ENCODE measurements at places on chromosomes 12 and 14. TPM values are rescaled to one million over a fixed set of nuclear protein-coding genes. Genes with fewer than 3 reads are reported as not detected.

DNA sequence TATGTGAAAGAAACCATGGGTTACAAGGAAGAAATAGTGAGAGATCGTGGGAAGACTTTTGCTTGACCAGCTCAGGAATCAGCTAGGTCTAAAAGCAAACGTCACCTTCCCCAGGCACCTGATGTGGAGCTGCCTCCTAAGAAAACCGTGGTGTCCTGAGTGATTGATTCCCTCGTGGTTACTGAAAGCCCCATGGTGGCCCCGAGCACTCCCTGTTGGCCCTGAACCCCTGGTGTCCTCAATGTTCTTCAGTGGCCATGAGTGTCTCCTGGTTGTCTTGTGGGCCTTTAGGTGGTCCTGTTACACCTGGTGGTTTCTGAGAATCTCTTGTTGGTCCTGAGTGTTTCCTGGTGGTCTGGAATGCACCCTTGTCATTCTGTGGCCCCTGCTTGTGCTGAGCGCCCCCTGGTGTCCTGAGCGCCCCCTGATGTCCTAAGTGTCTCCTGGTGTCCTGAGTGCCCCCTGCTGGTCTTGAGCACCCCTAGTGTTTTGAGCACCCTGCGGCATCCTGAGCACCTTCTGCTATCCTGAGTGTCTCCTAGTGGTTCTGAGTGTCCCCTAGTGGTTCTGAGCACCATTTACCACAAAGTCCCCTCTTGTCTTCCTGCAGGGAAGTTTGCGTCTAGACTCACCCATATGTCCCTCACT lies 518.7 kb downstream of the TMEM121 start:
- H3K27me3 ChIP-seq = peaks cover 8% of the 10 kb centered on the region
- H3K4me3 ChIP-seq = no peak overlapping the region
- no peaks in the 10 kb centered on the region for H3K36me3 ChIP-seq
- DNase-seq = peak; percentile 15
- H3K27ac ChIP-seq = no peak overlapping the region
- no peaks in the 10 kb centered on the region for H3K4me1 ChIP-seq

DNA sequence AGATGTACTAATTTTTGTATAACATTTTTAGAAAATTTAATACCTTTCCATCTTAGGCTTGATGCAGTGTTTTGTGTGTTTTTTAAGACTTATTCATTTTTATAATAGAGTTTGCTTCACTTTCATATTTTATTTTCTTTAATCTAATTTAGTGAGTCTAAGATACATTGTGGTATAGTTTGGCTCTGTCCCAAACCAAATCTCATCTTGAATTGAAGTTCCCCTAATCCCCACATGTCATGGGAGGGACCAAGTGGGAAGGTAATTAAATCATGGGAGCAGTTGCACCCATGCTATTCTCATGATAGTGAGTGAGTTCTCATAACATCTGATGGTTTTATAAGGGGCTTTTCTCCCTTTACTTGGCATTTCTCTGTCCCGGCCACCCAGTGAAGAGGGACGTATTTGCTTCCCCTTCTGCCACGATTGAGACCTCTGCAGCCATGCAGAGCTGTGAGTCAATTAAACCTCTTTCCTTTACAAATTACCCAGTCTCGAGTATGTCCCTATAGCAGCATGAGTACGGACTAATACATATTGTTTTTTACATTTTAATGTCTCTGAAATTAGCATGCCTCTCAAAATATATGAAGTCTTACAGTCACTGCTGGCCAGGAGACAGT lies 34.9 kb downstream of the GABARAPL1 start:
- H3K36me3 ChIP-seq = no peaks in the 10 kb centered on the region
- H3K4me3 ChIP-seq = no peak overlapping the region
- H3K27me3 ChIP-seq = no peaks in the 10 kb centered on the region

DNA sequence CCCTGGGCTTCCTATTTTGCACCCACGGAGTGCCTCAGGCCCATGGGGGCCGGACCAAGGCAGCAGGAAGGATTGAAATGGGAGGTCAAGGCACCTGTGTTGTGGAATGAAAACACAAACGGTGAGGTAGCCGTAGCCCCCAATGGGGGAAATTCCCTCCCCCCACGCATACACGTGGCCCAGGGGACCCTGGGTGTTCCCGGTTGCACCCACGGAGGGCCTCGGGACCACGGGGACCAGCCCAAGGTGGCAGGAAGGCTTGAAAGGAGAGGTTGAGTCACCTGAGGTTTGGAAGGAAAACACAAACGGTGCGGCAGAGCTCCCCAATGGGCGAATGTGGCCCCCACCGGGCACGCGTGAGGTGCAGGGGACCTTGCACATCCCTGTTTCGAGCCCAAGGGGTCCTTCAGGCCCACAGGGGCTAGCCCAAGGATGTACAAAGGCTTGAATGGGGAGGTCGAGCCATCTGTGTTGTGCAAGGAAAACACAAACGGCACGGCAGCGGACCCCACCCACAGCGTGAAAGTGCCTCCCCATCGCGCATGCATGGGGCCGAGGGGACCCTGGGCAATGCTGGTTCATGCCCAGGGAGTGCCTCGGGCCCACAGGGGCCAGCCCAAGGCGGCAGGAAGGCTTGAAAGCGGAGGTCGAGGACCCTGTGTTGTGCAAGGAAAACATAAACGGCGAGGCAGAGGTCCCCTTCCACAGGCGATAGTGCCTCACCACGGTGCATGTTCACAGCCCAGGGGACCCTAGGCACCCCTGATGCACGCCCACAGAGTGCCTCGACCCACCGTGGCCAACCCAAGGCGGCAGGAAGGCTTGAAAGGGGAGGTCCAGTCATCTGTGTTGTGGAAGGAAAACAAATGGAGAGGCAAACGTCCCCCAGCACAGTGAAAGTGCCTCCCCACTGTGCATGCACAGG lies 376.7 kb downstream of the ALG10 start:
- no peak overlapping the region for H3K27ac ChIP-seq
- H3K27me3 ChIP-seq = no peaks in the 10 kb centered on the region
- no peaks in the 10 kb centered on the region for H3K36me3 ChIP-seq
- DNase-seq = peak; percentile 3

DNA sequence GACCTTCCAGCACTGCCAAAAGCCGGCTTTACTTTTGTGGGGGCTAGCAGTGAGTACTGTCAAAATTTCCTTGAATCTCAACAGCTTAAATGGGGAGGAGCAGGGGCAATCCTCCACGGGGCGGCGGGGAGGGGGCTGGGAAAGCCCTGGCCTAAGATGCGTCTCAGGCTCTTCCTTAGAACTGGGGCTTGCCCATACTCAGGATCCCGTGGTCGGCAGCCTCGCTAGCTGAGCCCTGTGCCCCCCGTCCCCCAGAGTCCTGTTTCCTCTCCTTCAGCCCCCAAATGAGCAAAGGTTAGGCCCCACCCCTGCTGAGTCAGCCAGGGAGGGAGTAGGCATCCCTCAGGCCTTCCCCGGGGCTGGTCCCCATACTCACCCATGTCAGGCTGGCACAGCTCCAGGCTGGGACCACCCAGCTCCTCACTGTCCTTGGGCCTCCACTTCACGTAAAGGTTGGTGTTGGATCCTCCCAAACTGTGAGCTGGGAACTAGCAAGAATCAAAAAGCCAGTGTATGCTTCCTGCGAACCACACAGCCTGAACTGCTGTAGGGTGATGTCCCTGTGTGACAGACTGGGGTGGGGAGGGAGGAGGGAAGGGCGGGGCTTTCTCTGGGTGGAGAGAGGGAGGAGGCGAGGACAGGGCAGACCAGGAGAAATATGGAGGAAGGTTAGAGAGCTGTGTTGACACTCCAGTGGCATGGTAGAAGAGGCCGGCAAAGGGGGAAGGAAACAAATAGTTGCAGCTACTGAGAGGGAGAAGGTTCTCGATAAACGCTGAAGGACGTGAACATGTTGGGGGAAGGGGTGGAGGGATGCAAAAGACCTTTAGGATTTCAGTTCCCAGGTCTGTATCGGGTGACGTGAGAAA lies 5.9 kb upstream of the BAZ2A start:
- H3K36me3 ChIP-seq = peaks cover 3% of the 10 kb centered on the region
- H3K27ac ChIP-seq = peak overlapping the region; percentile 97
- peak; percentile 90 for DNase-seq
- peaks cover 20% of the 10 kb centered on the region for H3K4me1 ChIP-seq
- peak overlapping the region; percentile 39 for H3K4me3 ChIP-seq

GRCh38 chr12:26431211-26431610 lies 235.8 kb downstream of the SSPN start:
- no peaks in the 10 kb centered on the region for H3K4me1 ChIP-seq
- H3K4me3 ChIP-seq = no peak overlapping the region
- H3K27me3 ChIP-seq = no peaks in the 10 kb centered on the region
- no peaks in the 10 kb centered on the region for H3K36me3 ChIP-seq

GRCh38 chr12:124829008-124829707 lies 34.5 kb downstream of the SCARB1 start:
- H3K4me3 ChIP-seq = no peak overlapping the region
- no peaks in the 10 kb centered on the region for H3K36me3 ChIP-seq
- no peak for DNase-seq
- no peaks in the 10 kb centered on the region for H3K27me3 ChIP-seq
- H3K4me1 ChIP-seq = no peaks in the 10 kb centered on the region
- H3K27ac ChIP-seq = no peak overlapping the region

DNA sequence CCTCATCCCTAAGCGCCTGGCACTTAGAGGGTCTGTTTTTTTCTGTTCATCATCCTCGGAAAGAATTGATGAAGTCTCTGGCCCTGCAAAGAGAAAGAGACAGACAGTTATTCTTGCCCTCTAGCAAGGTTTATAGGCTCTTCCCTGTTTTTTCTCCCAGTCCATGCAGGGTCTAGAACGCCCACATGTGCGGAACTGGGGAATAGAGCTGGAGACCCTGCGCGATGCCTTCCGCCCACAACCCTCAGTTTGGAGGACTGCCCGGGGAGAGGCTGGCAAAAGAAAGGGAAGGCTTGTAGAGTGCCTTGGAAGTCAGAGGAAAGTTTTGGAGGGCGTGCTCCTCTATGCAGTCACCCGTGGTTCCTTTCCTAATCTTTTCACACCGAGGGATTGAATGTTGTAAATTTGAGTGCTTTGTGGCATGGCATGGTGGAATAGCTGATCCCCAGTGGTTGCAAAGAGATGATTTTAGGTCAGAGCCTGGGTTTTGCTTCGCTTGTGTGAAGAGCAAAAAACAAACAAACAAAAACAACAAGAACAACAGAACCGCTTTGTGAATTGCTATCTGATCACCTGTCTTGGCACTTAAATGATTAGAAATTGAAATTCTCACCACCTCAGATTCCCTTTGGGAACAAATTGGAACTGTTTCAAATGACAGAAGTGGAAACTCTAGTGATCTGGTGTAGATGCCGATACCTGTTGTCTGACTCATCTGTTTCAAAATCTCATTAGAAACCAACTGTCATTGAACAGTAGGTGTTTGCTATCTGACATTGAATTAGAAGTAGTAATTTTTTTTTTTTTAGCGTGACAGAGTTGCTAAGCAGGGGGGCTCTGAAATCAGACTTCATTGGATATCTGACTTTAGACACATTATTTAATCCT lies 947 bp downstream of the GAS2L3 start:
- H3K27ac ChIP-seq = no peak overlapping the region
- H3K4me3 ChIP-seq = peak overlapping the region; percentile 65
- H3K4me1 ChIP-seq = no peaks in the 10 kb centered on the region
- peaks cover 4% of the 10 kb centered on the region for H3K27me3 ChIP-seq
- no peak for DNase-seq
- H3K36me3 ChIP-seq = no peaks in the 10 kb centered on the region

- H3K4me1 ChIP-seq = no peaks in the 10 kb centered on the region
- H3K4me3 ChIP-seq = no peak overlapping the region
- no peak overlapping the region for H3K27ac ChIP-seq
- H3K27me3 ChIP-seq = no peaks in the 10 kb centered on the region
Measured at GRCh38 chr14:51609955-51610283, 41.8 kb upstream of the FRMD6 start.

- no peaks in the 10 kb centered on the region for H3K4me1 ChIP-seq
- no peaks in the 10 kb centered on the region for H3K36me3 ChIP-seq
- H3K27ac ChIP-seq = no peak overlapping the region
- no peaks in the 10 kb centered on the region for H3K27me3 ChIP-seq
Measured at GRCh38 chr14:99042381-99043266, 229.4 kb downstream of the BCL11B start.

GRCh38 chr14:55136241-55136640 lies 7.2 kb downstream of the LGALS3 start:
- H3K27me3 ChIP-seq = no peaks in the 10 kb centered on the region
- peaks cover 8% of the 10 kb centered on the region for H3K4me1 ChIP-seq
- H3K27ac ChIP-seq = no peak overlapping the region
- no peak overlapping the region for H3K4me3 ChIP-seq

GRCh38 chr12:52692254-52692653 lies 11.1 kb downstream of the KRT77 start:
- H3K4me1 ChIP-seq = no peaks in the 10 kb centered on the region
- no peak for DNase-seq
- H3K27ac ChIP-seq = no peak overlapping the region
- H3K4me3 ChIP-seq = no peak overlapping the region

- H3K4me3 ChIP-seq = no peak overlapping the region
- no peak for DNase-seq
- H3K4me1 ChIP-seq = peaks cover 8% of the 10 kb centered on the region
- no peaks in the 10 kb centered on the region for H3K27me3 ChIP-seq
- no peaks in the 10 kb centered on the region for H3K36me3 ChIP-seq
- no peak overlapping the region for H3K27ac ChIP-seq
Measured at GRCh38 chr12:15956413-15957185, 45.5 kb downstream of the DERA start.

- H3K4me3 ChIP-seq = no peak overlapping the region
- H3K27ac ChIP-seq = no peak overlapping the region
- H3K36me3 ChIP-seq = no peaks in the 10 kb centered on the region
- no peaks in the 10 kb centered on the region for H3K4me1 ChIP-seq
Measured at GRCh38 chr12:63163541-63163940, 12.5 kb upstream of the AVPR1A start.

GRCh38 chr12:122500685-122501488 lies at the start of gene ZCCHC8:
Gene ZCCHC8, minus strand, starts transcription at chr12:122500932. Its CDS starts 92 bp downstream, at chr12:122500840.
- peak within 1 kb of the TSS; percentile 88 for H3K4me3 ChIP-seq
- H3K36me3 ChIP-seq = no peaks in the 10 kb centered on the region
- H3K27me3 ChIP-seq = no peaks in the 10 kb centered on the region
- peaks cover 6% of the 10 kb centered on the region for H3K4me1 ChIP-seq
- DNase-seq = peak; percentile 95

DNA sequence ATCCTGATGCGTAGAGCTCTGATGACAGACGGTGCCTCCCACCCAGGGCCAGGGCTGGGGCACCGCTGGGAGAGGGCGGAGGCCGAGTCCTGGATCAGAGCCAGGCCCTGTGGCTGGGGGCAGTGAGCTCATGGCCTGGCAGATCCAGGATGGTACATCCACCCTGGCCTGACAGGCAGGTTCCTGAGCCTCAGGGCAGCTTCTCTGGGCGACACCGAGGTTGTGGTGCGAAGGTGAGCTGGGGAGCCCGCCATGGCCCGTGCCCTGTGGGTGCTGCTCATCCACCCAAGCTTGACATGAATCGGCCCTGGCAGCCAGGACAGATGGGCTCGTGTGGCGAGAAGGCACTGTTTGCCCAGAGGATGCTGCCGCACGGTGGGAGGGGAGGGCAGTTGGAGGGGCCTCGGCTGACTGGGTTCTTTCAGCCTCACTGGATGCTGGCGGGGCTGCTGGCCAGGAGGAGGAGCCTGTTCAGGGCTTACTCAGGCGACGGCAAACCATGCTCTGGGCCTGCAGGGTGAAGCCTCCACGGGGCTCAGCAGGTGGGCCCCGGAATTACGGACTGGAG lies 16.6 kb downstream of the LRTM2 start:
- H3K27me3 ChIP-seq = no peaks in the 10 kb centered on the region
- H3K4me3 ChIP-seq = no peak overlapping the region
- H3K27ac ChIP-seq = no peak overlapping the region
- no peaks in the 10 kb centered on the region for H3K36me3 ChIP-seq
- peak; percentile 58 for DNase-seq

- H3K27me3 ChIP-seq = no peaks in the 10 kb centered on the region
- peaks cover 13% of the 10 kb centered on the region for H3K4me1 ChIP-seq
- no peaks in the 10 kb centered on the region for H3K36me3 ChIP-seq
- DNase-seq = no peak
Measured at GRCh38 chr12:32568228-32568627, 110.9 kb upstream of the DNM1L start.

GRCh38 chr12:664075-664778 lies 982 bp upstream of the NINJ2 start:
- H3K4me1 ChIP-seq = no peaks in the 10 kb centered on the region
- no peaks in the 10 kb centered on the region for H3K27me3 ChIP-seq
- no peak overlapping the region for H3K4me3 ChIP-seq
- no peak for DNase-seq
- no peak overlapping the region for H3K27ac ChIP-seq

PRH2 gene
- not detected for total RNA-seq

HNRNPC gene
- 164 TPM for total RNA-seq
